Activated CD4-positive, alpha-beta memory T cell treated with anti-CD3 and anti-CD28 coated beads, Interleukin-2, amount 10 ng/mL, durations not matched to agents 7 days and 5 days (primary cell): ENCODE measurements at places on chromosomes 2 and 18. TPM values are rescaled to one million over a fixed set of nuclear protein-coding genes. Genes with fewer than 3 reads are reported as not detected.

Gene TBC1D8
- total RNA-seq = 0.58 TPM

Gene FSIP2
- total RNA-seq = not detected

Gene IL36B
- total RNA-seq = not detected

Gene TDRD15
- not detected for total RNA-seq

Gene ANTXR1
- total RNA-seq = not detected

Gene SLC4A5
- 2.5 TPM for total RNA-seq

Gene KCNJ13
- total RNA-seq = not detected

Gene PIEZO2
- total RNA-seq = not detected

Gene CYP27A1
- not detected for total RNA-seq

Gene MC4R
- total RNA-seq = not detected

Gene SLC19A3
- total RNA-seq = not detected

Gene AFF3
- 0.03 TPM for total RNA-seq

Gene STK16
- total RNA-seq = 42.3 TPM
